ENCODE measurements at places on chromosomes 2 and 18.

DNA sequence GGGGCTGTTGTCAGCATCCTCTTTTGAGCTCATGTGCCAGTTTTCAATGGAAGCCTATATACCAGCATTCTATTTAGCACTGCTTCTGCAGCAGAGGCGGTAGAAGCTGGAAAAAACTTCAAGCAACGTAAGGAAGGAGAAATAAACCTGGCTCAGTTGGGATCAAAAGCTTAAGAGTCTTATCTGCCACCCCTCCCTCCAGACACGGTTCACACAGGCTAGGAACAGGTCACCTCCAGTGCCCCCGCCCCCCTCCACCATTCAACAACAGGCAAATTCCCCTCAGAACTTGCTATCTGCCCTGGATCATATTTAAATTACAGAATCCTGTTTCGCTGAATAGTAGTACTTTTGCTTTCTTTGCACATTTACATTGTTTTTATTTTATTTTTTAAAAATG lies 384.8 kb upstream of the PKDCC start:
- DNase-seq, result no peak

- no peak for DNase-seq
Measured at GRCh38 chr18:3037423-3037915, 24.5 kb upstream of the LPIN2 start.

DNA sequence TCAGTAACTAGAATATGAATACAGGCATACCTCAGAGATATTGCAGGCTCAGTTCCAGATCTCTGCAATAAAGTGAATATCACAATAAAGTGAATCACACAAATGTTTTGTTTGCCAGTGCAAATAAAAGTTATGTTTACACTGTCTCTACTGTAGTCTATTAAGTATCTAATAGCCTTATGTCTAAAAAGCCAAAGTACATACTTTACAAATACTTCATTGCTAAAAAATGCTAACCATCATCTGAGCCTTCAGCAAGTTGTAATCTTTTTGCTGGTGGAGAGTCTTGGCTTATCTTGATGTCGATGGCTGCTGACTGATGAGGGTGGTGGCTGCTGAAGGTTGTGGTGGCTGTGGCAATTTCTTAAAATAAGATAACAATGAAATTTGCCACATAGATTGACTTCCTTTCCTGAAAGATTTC lies 159.4 kb downstream of the MYO1B start:
- no peak for DNase-seq

GRCh38 chr2:97844311-97844859 lies 131.0 kb downstream of the ZAP70 start:
- peak; percentile 65 for DNase-seq

DNA sequence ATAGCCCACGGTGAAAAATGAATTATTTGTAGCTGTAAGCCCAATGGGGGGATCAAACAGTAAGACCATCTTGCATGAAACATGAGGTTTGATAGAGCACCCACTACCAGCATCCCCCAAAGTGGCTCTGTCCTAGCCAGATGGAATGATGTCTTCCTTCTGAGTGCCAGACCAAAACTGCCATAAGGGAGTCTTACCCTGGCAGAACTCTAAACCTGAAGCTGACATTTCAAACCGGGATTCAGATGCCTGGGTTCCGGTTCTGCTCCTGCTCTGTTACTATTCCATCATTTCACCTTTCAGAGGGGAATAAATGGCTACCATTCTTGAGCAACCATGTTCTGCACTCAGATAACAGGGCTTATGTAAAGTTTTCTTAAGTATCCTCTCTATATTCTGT lies 67.4 kb downstream of the MYO3B start:
- DNase-seq, result no peak

- no peak for DNase-seq
Measured at GRCh38 chr2:37654932-37655841, 16.3 kb downstream of the CDC42EP3 start.

GRCh38 chr18:10377956-10378355 lies 76.5 kb upstream of the APCDD1 start:
- DNase-seq, result no peak

DNA sequence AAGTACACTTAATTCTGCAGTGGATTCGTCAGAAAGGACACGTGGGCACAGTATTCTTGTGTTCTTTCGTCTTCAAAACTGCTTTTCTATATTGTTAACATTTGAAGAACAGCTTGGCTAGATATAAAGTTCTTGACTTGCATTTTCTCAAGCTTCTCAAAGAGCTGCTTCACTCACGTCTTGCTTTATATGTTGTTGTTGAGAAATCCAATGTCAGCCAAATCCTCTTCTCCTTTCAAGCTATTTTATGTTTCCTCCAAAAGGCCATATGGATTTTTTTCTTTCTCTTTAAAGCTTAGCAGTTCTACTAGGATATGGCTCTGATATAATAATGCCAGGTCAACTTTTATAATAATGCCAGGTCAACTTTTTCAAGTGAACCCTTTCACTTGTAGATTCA lies 65.5 kb upstream of the CYP1B1 start:
- DNase-seq, result no peak

DNA sequence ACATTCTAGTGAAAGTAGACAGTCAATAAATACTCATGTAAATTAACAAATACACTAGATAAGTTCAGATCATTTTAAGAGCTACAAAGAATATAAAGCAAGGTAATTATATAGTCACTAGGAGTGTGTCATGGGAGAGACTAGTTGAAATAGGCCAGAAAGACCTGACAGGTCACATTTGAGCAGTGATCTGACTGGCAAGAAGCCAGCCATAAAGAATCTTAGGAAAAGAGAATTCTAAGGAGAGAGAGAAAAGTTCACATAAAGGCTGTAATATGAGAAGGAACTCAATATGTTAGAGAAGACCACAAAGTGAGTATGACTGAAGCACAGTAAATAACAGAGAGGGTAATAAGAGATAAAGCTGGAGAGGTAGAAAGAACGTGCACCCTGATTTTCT lies 31.2 kb downstream of the VSNL1 start:
- DNase-seq, result no peak

GRCh38 chr18:39346916-39347315 lies 1781.3 kb upstream of the CELF4 start:
- DNase-seq, result peak; percentile 18

- no peak for DNase-seq
Measured at GRCh38 chr2:127100251-127101047, 6.5 kb downstream of the BIN1 start.

- DNase-seq, result no peak
Measured at GRCh38 chr2:220300806-220301205, 673.4 kb downstream of the SLC4A3 start.

DNA sequence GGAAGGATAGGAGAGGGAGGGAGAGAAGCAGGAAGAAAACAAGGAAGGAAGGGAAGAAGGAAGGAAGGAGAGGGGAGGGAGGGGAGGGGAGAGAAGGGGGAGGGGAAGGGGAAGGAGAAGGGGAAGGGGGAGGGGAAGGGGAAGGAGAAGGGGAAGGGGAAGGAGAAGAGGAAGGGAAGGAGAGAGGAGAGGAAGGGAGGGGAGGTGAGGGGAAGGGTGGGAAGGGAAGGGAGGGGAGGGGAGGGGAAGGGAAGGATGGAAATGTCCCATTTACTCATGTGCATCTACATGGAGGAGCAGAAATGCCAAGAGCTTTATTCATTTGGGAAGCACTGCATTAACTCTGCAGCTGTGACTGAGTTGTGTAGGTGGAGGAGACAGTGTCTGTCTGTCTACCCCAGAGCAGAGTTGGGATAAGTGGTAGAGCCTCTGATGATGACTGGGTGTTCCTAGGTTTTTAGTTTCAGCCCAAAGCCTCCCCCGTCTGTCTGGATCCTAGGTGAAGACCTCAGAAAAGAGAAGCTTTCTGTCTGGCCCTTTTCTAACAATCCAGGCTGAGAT lies 131.3 kb downstream of the COL6A3 start:
- no peak for DNase-seq

DNA sequence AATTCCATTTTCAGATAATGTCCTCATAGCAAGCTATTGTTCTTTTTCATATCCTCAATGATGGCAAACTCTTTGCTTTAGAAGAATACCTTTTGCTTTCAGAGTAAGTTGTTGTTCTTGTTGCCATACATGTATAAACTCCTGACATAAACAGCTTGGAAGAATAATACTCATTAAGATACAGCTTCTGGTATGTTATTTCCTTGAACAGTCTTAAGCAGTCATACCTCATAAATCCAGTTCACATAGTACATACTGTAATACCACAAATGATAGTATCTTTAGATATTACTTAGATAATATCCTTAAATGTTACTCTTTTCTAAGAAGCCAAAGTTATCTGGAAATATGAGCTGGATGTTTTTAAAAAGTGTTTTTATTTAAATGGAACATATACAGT lies 23.2 kb downstream of the METTL8 start:
- no peak for DNase-seq

DNA sequence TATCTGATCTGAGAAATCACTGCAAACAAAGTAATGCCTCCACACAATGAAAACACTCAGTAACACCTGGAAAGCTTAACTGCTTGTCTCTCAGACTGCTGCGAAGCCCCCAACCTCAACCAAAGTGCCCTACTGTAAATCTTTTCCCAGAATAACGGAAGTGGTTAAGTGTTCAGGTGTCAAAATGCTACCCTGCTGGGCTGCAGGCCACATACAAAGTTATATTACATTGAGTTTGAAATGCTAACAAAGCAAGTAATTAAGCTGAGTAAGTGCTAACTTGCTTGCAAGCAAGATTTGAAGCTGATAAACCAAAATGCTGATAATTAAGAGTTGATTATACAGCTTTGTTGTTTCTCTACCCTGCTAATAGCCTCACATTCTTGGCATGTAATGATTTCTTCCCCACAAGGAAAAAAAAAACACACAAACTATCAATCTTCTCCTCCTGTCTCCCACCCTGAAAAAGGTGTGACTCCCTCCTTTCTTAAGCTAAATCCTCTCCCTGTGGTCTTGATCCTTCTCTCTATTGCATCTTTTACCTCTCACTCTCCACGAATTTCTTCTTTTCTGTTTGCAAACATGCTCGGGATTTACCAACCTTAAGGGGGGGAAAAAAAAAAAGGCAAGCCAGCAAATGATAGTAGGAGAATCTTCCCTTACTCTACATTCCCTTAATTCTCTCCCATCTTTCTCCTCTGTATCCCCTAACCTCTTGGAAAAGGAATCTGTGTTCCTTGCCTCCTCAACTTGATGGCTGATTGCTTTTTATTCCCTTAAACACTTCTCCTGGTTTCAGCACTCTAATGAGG lies 266.8 kb upstream of the SIX3 start:
- no peak for DNase-seq

GRCh38 chr2:127575185-127575765 lies 39.8 kb downstream of the MYO7B start:
- DNase-seq, result no peak

- DNase-seq, result no peak
Measured at GRCh38 chr2:24831221-24832072, 38.2 kb downstream of the CENPO start.

GRCh38 chr2:182716650-182716979 lies 558 bp downstream of the DNAJC10 start:
- DNase-seq, result no peak

DNA sequence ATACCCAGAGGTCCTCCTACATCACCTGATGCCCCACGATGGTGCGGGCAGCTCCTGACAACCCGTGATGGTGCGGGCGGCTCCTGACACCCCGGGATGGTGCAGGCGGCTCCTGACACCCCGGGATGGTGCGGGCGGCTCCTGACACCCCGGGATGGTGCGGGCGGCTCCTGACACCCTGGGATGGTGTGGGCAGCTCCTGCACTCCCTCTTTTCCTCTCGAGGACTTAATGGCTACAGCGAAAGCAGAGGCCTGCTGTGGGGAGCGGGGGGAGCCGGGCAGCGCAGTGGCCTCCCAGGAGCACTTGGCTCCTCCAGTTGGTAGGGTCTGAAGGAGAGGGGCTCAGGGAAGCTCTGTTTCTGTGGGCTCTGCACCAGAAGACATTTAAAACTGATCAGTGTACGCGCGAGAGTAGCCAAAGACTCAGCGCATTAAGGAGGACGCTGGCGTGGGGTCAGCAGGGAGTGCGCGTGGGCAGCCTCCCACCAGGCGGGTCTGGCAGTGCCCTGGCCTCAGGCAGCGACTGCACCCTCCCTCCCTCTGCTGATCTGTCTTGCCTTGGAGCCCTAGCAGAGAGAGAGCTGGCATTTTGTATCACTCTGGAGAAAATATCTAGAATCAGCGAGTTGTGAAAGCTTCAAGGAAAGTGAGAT lies 464.5 kb upstream of the MYT1L start:
- DNase-seq, result peak; percentile 39

- peak; percentile 53 for DNase-seq
Measured at GRCh38 chr18:58223717-58224424, 179.8 kb downstream of the NEDD4L start.

DNA sequence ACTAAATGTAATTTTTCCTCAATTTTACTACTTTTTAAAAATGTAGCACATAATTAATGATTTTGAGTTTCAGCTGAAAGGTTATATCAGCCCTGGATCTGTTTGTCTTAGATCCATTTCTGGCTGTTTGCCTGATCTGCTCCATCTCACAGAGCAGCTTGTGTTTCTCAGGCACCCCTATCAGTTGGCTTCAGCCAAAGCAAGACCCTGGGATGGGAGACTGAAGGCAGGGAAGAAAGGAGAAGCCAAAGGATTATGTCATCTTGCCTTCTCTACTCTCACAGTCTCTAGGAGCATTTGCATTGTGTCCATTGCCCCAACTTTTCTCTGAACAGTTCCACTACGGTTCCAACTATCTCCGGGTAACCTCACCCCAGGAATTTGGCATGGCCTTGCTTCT lies 110.5 kb downstream of the CCDC148 start:
- no peak for DNase-seq

GRCh38 chr18:44973282-44973681 lies 292.6 kb downstream of the SETBP1 start:
- no peak for DNase-seq

DNA sequence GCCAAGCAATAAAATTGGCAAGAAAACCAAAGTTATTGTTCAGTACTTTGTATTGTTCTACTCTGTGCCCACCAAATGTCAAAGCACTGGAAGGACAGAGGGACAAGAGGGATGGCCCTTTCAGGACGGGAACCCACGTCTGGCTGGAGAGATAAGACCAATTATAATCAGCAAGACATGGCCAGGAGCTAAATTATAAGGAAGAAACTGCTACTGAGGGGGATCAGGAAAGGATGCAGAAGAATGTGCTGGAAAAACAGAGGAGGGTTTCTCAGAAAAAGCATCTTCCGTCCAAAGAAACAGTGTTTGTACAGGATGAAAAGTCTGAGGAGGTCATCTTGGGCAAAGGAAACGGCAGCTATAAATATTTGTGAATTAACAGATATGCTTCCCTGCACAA lies 46.4 kb upstream of the NARS1 start:
- DNase-seq, result no peak

DNA sequence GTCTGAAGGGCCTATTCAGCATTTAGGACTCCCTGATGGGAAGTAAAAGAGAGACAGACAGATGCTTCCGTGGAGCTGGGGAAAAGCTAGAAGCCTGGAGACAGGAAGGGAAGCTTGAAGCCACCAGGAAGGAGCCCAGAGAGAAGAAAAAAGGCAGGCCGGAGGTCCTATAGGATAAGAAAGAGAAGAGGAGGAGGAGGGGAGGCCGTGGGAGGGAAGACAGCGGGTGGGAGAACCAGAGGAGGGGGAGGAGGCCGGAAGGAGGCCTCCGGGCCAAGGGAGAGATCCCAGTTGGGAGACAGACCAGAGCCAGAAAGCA lies 107.1 kb upstream of the PKDCC start:
- DNase-seq, result no peak
